ENCODE measurements at places on chromosomes 11 and 22. TPM values are rescaled to one million over a fixed set of nuclear protein-coding genes. Genes with fewer than 3 reads are reported as not detected.

Gene CELSR1
- 5.5 TPM for total RNA-seq

GRCh38 chr11:12416552-12416951 lies 39.2 kb downstream of the PARVA start:
- no peak for DNase-seq

GRCh38 chr22:27748751-27749191 lies 52.8 kb downstream of the MN1 start:
- DNase-seq = no peak

GRCh38 chr22:37647928-37648327 lies 8.5 kb downstream of the SH3BP1 start:
- DNase-seq = no peak

Gene LGALS1
- 435 TPM for total RNA-seq

Gene PKNOX2
- 4.1 TPM for total RNA-seq

All from G401 (cell line).